ENCODE measurements at places on chromosomes 5 and 9. TPM values are rescaled to one million over a fixed set of nuclear protein-coding genes. Genes with fewer than 3 reads are reported as not detected.

Gene FBP2
- 0.23 TPM for total RNA-seq

Gene ARID3C
- 0.69 TPM for total RNA-seq

Gene SPOCK1
- 53.3 TPM for total RNA-seq

Gene IRX1
- total RNA-seq = 12.7 TPM

Gene ZNF367
- total RNA-seq = 6.2 TPM

Gene DOCK2
- 8.1 TPM for total RNA-seq

Gene IFNA17
- total RNA-seq = not detected

Gene ZNF354B
- total RNA-seq = 25.1 TPM

Gene LIX1
- 30.0 TPM for total RNA-seq

Gene GFRA3
- total RNA-seq = not detected

Gene CCL28
- total RNA-seq = 0.46 TPM

Gene PTPN3
- total RNA-seq = 23.5 TPM

Gene EIF4E1B
- 0.46 TPM for total RNA-seq

Gene ARRDC3
- 155 TPM for total RNA-seq

Gene LCP2
- total RNA-seq = 2.5 TPM

Gene ASPN
- 2.3 TPM for total RNA-seq

Gene CCDC183
- total RNA-seq = 2.5 TPM

Gene PCDHA10
- total RNA-seq = 11.5 TPM

Gene ANKRD33B
- 1.8 TPM for total RNA-seq

Gene SPATA31C1
- not detected for total RNA-seq

Gene ADGRD2
- 0.46 TPM for total RNA-seq

Gene PCDHAC2
- 47.1 TPM for total RNA-seq

Gene RALGPS1
- total RNA-seq = 72.9 TPM

Gene PHF24
- 45.2 TPM for total RNA-seq

Gene FAXDC2
- total RNA-seq = 4.6 TPM

Gene APC
- total RNA-seq = 410 TPM

Gene ELL2
- 10.8 TPM for total RNA-seq

Gene HTR1A
- 5.5 TPM for total RNA-seq

Gene GMCL2
- total RNA-seq = not detected
